CD4-positive, alpha-beta T cell (primary cell): ENCODE measurements at places on chromosomes 16 and 17. TPM values are rescaled to one million over a fixed set of nuclear protein-coding genes. Genes with fewer than 3 reads are reported as not detected.

Gene SOX8
- 2.3 TPM for total RNA-seq

Gene BICDL2
- total RNA-seq = not detected

Gene GLTPD2
- not detected for total RNA-seq

- H3K4me3 ChIP-seq = no peak overlapping the region
- H3K27ac ChIP-seq = no peak overlapping the region
- DNase-seq = no peak
- H3K36me3 ChIP-seq = no peaks in the 10 kb centered on the region
- H3K27me3 ChIP-seq = no peaks in the 10 kb centered on the region
Measured at GRCh38 chr17:22692066-22692805, 999.9 kb downstream of the KCNJ18 start.

GRCh38 chr17:74824961-74825627 is 34.6 kb downstream of the GRIN2C start:
- H3K27me3 ChIP-seq = no peaks in the 10 kb centered on the region
- H3K27ac ChIP-seq = no peak overlapping the region
- no peak for DNase-seq
- H3K4me1 ChIP-seq = no peaks in the 10 kb centered on the region
- no peak overlapping the region for H3K4me3 ChIP-seq
- peaks cover 50% of the 10 kb centered on the region for H3K36me3 ChIP-seq

- no peaks in the 10 kb centered on the region for H3K36me3 ChIP-seq
- H3K4me1 ChIP-seq = peaks cover 17% of the 10 kb centered on the region
- no peak within 1 kb of the TSS for H3K27ac ChIP-seq
- peaks cover 26% of the 10 kb centered on the region for H3K27me3 ChIP-seq
- peak within 1 kb of the TSS; percentile 52 for H3K4me3 ChIP-seq
Measured at GRCh38 chr17:15944759-15945526, at the start of gene ADORA2B. ADORA2B (plus strand) TSS chr17:15945130; CDS start chr17:15945249, 119 bp downstream.

DNA sequence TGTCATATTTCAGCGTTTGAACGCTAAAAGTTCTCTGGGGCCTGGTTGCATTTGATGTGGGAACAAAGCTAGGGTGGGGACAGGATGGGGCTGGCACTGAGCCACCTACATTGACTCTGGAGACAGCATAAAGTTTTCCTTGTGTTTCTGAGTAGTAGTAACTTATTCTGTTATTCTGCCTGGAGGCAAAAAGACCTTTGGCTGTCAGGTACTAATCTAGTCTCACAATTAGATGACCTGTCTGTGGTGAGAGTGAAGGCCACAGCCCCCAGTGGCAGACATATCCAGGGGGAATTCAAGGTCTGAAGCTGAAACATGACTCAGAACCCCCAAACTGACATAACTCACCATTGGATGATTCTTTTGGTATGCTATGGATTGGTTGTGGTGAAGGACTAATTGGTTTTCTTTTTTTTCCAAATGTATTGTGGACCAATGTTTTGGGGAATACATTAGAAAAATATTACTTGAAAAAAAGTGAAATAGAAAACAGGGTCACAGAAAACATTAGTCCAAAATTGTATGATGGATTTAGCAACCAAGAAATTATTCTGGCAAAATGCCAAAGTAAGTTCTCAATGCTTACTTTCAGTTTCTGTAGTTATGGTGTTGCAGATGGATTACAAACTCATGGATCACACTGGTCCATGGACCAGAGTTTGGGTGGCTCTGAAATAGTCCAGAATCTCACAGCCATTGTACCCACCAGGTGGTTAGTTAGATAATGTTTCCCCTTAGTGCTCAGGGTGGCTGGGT is 10.5 kb upstream of the SALL1 start:
- no peak for DNase-seq
- no peak overlapping the region for H3K4me3 ChIP-seq
- H3K27ac ChIP-seq = no peak overlapping the region
- H3K4me1 ChIP-seq = no peaks in the 10 kb centered on the region

- no peaks in the 10 kb centered on the region for H3K27me3 ChIP-seq
- no peaks in the 10 kb centered on the region for H3K36me3 ChIP-seq
- peaks cover 8% of the 10 kb centered on the region for H3K4me1 ChIP-seq
- H3K4me3 ChIP-seq = no peak overlapping the region
Measured at GRCh38 chr17:66633317-66633965, 201.5 kb upstream of the CACNG5 start.

- no peak overlapping the region for H3K27ac ChIP-seq
- H3K4me3 ChIP-seq = no peak overlapping the region
- H3K36me3 ChIP-seq = no peaks in the 10 kb centered on the region
- H3K4me1 ChIP-seq = no peaks in the 10 kb centered on the region
- no peak for DNase-seq
Measured at GRCh38 chr17:51672065-51672464, 411.7 kb downstream of the UTP18 start.

DNA sequence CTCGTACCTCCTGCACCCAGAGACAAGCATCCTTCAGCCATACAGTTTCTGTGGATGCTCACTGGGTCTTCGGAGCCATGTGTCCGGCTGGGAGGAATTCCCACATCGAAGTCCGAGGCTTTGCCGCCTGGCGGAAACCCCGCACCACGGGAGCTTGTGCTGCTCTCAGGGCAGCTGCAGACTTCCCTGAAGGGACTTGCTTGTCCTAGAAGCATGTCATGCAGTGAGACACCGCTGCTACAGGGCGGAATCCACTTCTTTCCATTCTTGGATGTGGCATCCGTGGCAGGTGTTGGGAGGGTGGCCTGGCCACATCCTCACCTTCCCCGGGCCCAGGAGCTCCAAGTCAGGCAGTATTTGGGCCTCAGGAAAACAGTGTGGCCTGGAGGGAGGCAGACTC is 122.5 kb downstream of the CMIP start:
- H3K36me3 ChIP-seq = peaks cover 2% of the 10 kb centered on the region
- H3K4me1 ChIP-seq = peaks cover 18% of the 10 kb centered on the region
- no peak overlapping the region for H3K27ac ChIP-seq
- no peak for DNase-seq
- no peaks in the 10 kb centered on the region for H3K27me3 ChIP-seq
- H3K4me3 ChIP-seq = no peak overlapping the region

- peaks cover 21% of the 10 kb centered on the region for H3K4me1 ChIP-seq
- peak overlapping the region; percentile 89 for H3K4me3 ChIP-seq
- H3K27me3 ChIP-seq = no peaks in the 10 kb centered on the region
- no peak for DNase-seq
- no peak overlapping the region for H3K27ac ChIP-seq
Measured at GRCh38 chr17:48100591-48101011, 677 bp downstream of the CBX1 start.

GRCh38 chr16:11675561-11676511 is 7.6 kb downstream of the SNN start:
- DNase-seq = no peak
- H3K4me1 ChIP-seq = peaks cover 86% of the 10 kb centered on the region
- peaks cover 45% of the 10 kb centered on the region for H3K36me3 ChIP-seq
- H3K27me3 ChIP-seq = no peaks in the 10 kb centered on the region
- H3K27ac ChIP-seq = no peak overlapping the region
- no peak overlapping the region for H3K4me3 ChIP-seq

GRCh38 chr17:49739641-49740271 is 24.2 kb downstream of the FAM117A start:
- H3K27me3 ChIP-seq = no peaks in the 10 kb centered on the region
- peak overlapping the region; percentile 54 for H3K4me3 ChIP-seq
- H3K36me3 ChIP-seq = no peaks in the 10 kb centered on the region
- peak overlapping the region; percentile 94 for H3K27ac ChIP-seq

- peaks cover 9% of the 10 kb centered on the region for H3K27me3 ChIP-seq
- no peaks in the 10 kb centered on the region for H3K4me1 ChIP-seq
- H3K4me3 ChIP-seq = no peak overlapping the region
Measured at GRCh38 chr17:37792787-37793186, 47.9 kb upstream of the HNF1B start.

DNA sequence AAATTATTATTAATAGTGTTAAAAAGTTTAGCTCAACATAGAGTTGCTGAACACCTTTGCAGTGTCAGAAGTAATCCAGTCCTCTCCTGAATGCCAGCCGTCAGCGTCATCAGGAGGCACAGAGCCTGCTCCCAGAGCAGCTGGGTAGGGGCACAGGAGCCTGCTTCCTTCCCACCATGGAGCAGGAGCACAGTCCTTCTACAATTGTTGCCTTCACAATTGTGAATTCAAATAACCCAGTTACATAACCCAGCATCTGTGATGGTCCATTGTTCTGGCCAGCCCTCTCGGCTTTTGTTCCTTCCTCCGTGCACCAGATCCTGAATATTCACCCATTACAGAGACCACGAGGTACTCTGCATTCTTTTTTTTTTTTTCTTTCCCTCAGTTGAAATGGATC is 393.9 kb upstream of the MAF start:
- H3K4me1 ChIP-seq = no peaks in the 10 kb centered on the region
- no peak overlapping the region for H3K27ac ChIP-seq
- DNase-seq = no peak
- H3K27me3 ChIP-seq = no peaks in the 10 kb centered on the region

DNA sequence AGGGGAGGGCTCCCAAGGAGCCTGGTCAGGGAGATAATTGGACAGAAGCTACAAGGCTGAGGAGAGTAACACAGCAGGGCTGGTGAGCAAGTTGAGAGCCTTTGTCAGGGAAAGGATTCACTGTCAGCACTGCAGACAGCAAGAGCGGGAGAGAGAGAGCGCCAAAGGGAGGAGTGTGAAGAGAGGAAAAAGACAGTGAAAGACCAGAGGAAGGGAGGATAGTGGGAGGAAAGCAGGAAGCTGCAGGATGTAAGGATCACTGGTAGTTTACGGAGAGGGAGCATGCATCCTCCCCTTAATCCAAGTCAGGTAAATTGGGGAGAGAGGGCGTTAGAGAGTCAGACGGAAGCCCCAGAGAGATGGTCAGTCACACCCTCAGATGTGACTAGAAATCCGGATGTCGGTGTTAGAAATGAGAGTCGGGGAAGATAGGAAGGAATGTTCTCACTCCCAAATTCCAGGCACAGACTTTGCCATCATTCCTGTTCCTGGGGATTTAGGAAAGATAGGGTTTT is 13.8 kb upstream of the SPOP start:
- H3K4me3 ChIP-seq = no peak overlapping the region
- peaks cover 64% of the 10 kb centered on the region for H3K4me1 ChIP-seq
- DNase-seq = no peak
- H3K27me3 ChIP-seq = no peaks in the 10 kb centered on the region

- no peak overlapping the region for H3K4me3 ChIP-seq
- no peaks in the 10 kb centered on the region for H3K27me3 ChIP-seq
- no peak for DNase-seq
- peaks cover 21% of the 10 kb centered on the region for H3K36me3 ChIP-seq
- H3K27ac ChIP-seq = no peak overlapping the region
Measured at GRCh38 chr17:46720408-46720807, 98.1 kb downstream of the WNT3 start.

DNA sequence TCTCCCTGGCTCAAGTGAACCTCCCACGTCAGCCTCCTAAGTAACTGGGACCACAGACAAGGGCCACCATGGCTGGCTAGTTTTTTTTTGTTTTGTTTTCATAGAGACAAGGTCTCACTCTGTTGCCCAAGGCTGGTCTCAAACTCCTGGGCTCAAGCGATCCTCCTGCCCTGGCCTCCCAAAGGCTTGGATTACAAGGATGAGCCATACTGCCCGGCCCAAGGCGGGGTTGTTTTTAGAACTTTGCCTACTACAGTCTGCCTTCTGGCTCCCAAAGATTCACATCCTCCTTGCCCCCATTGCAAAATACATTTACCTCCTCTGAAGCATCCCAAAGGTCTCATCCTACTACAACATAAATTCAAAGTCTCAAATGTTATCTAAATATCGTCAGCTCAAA is 49.5 kb upstream of the PHOSPHO1 start:
- no peak overlapping the region for H3K27ac ChIP-seq
- H3K4me1 ChIP-seq = no peaks in the 10 kb centered on the region
- H3K4me3 ChIP-seq = no peak overlapping the region
- no peaks in the 10 kb centered on the region for H3K27me3 ChIP-seq
- H3K36me3 ChIP-seq = no peaks in the 10 kb centered on the region

DNA sequence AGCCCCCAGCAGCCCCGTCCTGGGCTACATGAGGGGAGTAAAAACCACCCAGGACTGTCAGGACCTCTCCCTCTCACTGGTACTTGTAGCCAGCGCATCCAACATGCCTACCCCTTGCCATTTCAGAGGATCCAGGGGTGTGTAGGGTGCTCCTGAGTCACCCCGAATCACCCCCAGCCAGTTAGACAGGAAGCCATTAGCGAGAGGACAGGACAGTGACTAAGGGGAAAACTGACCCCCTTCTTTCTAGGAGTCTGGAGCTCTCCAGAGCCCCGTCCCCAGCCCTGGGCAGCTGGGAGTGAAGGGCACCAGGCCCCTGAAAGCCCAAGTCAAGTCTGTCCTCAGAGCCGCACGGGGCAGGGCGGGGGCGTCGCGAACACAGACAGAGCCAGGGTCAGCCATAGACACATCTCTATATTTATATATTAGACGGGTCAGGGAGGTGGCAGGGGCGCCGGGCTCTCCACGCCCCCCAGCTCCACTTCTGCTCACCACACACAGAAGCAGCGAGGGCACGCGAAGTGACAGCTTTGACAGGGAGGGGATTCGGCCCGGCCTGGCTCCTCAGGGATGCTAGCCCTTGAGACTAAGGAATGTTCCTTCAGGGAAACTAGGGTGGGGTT is 485 bp upstream of the GDPD3 start:
- DNase-seq = no peak
- H3K4me1 ChIP-seq = peaks cover 40% of the 10 kb centered on the region
- H3K27ac ChIP-seq = no peak overlapping the region
- no peaks in the 10 kb centered on the region for H3K27me3 ChIP-seq
- H3K4me3 ChIP-seq = no peak overlapping the region

- DNase-seq = no peak
- H3K4me3 ChIP-seq = no peak overlapping the region
- H3K4me1 ChIP-seq = no peaks in the 10 kb centered on the region
- H3K27ac ChIP-seq = no peak overlapping the region
Measured at GRCh38 chr16:15477802-15478201, 43.4 kb downstream of the BMERB1 start.

DNA sequence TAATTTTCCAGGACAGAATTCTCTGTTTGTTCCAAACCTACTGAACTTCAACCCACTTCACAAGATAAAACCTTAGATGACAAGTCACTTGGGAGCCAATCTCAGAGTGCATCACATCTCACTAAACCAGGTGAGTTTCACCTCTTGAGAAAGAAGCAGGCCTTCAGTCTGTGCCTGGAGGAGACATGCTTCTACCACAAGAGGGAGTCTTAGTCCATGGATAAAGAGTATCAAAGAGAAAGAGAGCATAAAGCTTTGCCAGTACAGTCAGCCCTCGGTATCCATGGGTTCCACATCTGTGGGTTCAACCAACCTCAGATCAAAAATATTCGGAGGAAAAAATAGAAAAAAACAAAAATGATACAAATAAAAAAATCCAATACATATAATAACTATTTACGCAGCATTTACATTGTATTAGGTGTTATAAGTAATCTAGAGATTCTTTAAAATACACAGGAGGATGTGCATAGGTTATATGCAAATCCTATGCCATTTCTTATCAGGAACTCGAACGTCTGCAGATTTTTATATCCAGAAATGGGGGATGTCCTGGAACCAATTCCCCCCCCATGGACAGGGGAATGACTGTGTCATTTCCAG is 37.7 kb downstream of the DUSP14 start:
- peak; percentile 21 for DNase-seq
- H3K27me3 ChIP-seq = no peaks in the 10 kb centered on the region
- H3K27ac ChIP-seq = no peak overlapping the region
- no peaks in the 10 kb centered on the region for H3K4me1 ChIP-seq
- H3K36me3 ChIP-seq = peaks cover 78% of the 10 kb centered on the region
